ENCODE measurements at places on chromosomes 12 and 14. TPM values are rescaled to one million over a fixed set of nuclear protein-coding genes. Genes with fewer than 3 reads are reported as not detected.

DPPA3 gene
- total RNA-seq: 0.26 TPM

PPP1R1A gene
- total RNA-seq: 1.3 TPM

PRPH gene
- not detected for total RNA-seq

GRCh38 chr12:75823475-75823874 is 208.1 kb downstream of the PHLDA1 start:
- no peak for DNase-seq

DNA sequence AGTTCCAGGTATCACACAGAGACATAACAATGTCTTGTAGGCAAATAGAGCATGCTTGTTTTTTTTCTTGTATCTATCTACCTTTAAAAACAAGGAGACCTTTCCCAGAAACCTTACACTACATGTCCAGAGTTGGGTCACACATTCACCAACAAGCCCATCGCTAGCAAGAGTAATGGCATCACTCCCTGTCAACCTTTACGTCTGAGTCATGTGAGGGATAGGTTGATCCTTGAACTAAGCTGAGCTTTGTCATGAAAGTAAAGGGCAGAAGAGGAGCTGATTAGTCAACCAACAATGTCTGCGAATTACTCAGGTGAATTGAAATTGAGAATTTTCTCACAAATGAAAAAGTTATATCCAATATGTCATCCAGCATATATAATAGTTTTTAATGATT is 219.4 kb downstream of the CNTN1 start:
- DNase-seq: no peak

GRCh38 chr12:128052777-128053176 is 214.2 kb upstream of the TMEM132C start:
- no peak for DNase-seq

DNA sequence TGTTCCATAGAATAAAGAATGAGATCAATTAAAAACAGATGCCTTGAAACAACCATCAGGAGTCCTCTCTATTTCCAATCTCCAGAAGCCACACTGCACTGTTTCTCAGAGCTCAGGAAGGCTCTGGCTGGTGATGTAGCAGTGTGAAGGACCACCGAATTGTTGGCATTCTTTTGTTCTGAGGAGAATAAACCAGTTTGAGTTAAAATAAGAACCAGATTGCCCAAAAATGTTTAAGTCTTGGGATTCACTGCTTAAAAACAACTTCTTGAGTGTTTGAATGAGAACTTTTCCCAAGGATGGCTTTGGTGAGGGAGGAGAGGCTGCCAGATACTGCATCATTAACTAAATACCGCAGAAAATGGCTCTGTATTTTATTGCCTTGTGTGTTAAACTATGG is 341.2 kb downstream of the C12orf75 start:
- no peak for DNase-seq

GRCh38 chr12:64186789-64187188 is 35.3 kb downstream of the KICS2 start:
- DNase-seq: no peak

DNA sequence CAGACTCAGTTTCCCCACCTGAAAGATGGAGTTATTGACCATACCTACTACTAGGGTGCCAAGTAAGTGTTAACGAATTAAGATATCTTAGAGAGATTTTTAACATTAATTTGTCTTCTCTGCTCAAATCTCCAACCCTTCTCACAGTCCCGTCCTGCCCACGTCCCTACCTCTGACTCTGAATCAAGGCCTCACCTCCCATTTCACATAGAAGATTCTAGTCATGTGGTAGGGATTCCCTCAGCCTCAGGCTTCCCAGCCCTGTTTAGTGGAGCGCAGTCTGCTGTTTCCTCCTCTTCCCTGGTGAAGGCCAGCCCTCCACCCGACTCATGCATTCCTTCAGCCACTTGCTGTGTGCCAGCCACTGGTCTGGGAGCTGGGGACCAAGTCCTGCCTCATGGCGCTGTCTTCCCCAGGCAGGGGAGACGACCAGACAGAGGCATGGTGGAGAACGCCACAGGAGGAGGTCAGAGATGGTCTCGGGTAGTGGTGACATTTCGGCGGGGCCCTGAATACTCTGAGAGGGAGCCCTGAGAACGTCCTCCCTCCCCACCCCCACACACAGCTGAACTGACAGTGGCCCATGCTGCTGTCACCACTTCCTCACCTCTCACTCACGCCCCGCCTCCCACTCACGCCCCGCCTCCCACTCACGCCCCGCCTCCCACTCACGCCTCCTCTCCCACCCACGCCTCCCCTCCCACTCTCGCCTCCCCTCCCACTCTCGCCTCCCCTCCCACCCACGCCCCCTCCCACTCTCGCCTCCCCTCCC is 38.8 kb downstream of the TMEM63C start:
- no peak for DNase-seq

DNA sequence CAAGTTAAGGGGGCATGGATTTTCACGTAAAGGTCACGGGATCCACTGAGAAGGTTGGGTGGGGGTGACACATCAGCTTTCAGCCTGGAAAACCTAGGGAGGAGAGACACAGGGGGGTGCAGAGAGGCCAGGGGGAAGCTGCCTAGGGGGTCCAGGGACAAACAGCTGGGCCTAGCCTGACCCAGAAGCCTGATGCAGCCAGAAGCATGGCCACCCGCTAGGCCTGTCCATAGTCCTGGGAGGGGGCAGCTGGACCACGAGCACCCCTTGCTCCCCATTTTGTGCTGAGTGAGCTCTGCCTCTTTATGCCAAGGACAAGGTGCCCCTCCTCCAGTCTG is 322.7 kb upstream of the RTL1 start:
- DNase-seq: no peak

DNA sequence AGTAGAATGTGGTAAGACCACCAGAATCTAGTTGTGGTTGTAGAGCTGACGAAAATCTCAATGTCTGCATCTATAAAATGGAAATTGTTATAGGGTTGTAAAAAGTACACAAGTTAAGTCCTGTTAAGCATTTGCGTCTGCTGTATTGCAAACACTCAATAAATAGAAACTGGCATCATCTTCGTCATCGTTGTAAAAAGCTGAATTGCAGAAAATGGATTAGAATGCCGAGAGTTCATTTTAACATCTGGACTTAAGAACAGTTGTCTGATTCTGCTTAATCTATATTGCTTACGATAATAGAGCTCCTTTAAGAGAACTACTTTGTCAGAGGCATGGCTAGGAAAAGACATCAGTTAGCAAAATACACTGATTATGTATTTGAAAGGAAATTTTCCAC is 33.2 kb downstream of the KCNMB4 start:
- DNase-seq: no peak

- DNase-seq: no peak
Measured at GRCh38 chr14:92563765-92564285, 50.2 kb downstream of the RIN3 start.

DNA sequence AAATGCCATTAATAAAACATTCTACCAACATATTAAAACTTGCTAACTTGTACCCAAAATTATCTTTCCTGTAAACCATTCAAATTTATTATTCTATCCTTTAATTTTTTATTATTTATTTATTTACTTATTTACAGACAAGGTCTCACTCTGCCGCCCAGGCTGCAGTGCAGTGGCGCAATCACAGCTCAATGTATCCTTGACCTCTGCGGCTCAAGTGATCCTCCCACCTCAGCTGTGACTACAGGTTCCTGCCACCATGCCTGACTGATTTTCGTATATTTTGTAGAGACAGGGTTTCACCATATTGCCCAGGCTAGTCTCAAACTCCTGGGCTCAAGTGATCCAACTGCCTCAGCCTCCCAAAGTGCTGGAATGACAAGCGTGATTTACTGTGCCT is 20.4 kb upstream of the LIN7A start:
- DNase-seq: no peak

GRCh38 chr14:20578325-20578724 is 9.5 kb downstream of the RNASE11 start:
- DNase-seq: no peak

DNA sequence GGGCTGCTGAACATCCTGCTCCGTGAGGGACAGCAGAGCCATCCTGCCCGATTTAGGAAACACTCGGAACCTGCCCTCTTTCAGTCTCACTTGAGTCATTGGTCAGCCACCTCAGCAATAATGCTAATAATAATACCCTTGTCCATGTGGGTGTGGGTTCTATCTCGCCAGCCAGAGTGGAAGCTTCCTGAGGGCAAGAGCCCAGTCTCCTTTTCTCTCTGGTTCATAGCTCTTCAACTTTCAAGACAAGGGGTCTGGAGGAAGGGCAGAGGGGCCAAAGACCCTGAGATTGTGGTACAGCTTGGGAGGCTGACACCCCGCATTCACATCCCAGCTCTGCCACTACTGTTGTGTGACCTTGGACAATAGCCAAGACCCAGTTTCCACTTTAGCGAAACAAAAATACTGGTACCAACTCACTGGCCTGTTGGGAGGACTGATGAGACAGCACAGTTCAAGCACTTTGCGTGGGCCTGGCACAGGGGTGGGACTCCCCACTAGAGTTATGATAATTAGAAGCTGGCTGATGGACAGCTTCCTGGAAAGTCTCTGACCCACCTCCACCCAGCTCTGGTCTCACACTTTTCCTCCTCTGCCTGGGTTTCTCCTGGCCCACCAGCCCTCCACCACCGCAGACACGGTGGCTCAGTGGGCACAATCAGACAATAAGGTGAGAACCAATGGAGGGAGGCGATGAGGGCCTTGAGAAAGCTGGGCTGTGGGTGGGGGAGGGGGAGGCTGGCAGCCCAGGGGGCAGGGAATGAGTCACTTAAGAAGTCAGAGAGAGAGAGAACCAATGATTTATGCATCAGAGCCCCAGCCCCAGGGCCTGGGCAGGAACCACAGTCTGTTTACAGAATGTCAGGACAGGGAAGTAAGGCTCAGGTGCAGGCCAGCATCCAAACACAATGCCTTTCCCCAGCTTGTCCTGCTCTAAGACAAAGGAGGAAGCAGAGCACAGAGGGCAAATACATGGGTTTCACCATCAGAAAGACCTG is 9.6 kb downstream of the FAIM2 start:
- no peak for DNase-seq

- DNase-seq: no peak
Measured at GRCh38 chr12:92431146-92431545, 271.6 kb upstream of the PLEKHG7 start.

DNA sequence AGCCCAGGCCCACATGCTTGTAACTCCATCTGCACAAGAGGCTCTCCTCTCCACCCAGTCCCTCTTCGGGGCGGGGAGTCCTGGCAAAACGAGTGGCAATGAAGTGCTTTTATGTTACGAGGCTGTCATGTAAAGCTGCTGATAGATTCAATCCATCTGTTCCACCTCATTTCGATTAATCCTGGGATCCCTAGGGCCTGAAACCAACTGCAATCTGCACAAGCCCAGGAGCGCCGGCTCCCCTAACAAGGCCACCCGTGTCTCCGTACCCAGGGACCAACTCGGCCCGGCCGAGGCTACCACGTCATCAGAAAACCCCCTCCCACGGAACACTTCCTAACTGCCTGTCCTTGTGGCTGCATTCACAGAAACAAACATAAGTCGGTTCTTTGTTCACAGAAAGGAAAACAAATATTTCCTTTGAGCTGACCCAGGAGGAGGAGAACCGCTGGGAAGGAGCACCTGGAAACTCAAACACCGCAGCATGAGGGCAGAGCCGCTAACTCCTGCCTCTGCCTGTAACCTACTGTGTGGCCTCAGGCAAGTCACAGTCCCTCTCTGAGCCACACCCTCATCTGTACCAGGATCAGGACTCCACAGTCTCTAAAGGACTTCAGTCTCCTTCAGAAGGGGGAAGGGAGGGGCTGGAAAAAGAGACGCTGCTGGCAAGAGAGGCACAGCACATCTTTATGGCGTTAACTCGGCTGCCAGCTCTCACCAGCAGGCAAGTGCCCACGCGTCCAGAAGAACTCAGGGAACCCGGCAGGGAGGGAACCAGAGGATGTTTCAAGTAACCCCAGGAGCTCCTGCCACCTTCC is 47.8 kb downstream of the CCDC88C start:
- DNase-seq: no peak

- peak; percentile 70 for DNase-seq
Measured at GRCh38 chr14:50773632-50774541, 57.1 kb downstream of the NIN start.

GRCh38 chr12:64656429-64656828 is 46.1 kb downstream of the RASSF3 start:
- no peak for DNase-seq

DNA sequence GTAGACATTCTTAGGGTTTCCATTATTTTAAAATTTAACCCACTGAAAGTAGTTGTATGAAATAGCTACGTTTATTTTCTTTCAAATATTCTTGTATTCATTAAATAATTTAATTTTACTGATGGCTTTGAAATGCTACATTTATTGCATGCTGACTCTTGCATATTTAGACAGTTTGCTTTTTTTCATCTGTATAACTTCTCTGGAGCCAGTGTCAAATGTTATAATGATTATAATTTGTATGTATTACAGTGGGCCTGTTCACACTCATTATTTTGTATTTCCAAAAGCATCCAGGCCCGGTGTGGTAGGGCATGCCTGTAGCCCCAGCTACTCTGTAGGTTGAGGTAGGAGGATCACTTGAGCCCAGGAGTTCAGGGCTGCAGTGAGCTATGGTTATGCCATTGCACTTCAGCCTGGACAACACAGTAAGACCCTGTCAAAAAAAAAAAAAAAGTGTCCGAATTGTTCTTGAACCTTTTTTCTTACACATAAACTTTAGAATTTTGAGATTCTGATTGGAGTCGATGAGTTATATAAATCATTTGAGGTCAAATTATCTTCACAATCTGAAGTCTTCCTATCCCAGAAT is 905 bp downstream of the ZNF84 start:
- DNase-seq: no peak

- peak; percentile 26 for DNase-seq
Measured at GRCh38 chr14:21069388-21070082, 569 bp upstream of the ARHGEF40 start.

DNA sequence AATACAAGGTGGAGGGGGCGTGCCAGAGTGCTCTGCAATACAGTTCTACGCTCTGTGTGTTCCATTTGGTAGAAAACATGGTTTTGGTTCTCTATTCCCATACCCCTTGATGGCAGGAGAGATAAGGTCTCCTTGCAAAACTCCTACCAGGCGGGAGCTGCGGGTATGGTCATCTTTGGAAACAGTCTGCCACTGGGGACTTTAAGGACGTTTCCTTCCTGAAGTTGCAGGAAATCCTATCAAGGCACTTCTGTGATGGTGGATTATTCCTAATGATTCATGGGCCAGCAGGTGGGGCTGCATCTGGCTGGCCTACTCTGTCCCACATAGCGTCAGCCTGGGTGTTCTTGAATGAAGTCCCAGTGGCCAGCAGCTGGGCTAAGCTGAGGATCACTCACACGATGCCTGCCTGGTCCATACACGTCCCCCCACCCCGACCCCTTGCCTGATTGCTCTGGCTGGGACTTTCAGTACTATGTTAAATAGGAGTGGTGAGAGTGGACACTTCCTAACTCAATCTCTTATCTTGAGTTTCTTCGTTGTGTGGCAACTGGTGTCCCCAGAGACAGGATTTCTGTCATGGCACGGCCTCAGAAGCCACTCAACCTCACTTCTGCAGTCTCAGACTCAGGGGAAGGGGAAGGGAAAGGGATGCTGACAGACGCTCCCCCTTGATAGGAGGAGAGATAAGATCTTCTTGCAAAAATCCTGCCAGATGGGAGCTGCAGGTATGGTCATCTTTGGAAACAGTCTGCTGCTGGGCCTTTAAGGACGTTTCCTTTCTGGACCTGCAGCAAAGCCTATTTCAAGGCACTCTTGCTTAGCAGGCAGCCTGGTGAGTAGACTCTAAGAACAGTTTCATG is 61.0 kb upstream of the FKBP4 start:
- DNase-seq: no peak

Measured in endothelial cell (in vitro differentiated cells).